ENCODE measurements at places on chromosomes 6 and 20.

- peak; percentile 16 for DNase-seq
Observed at GRCh38 chr20:16279320-16279719, 293.9 kb downstream of the KIF16B start.

- no peak for DNase-seq
Observed at GRCh38 chr6:43127877-43128276, 43.2 kb upstream of the SRF start.

DNA sequence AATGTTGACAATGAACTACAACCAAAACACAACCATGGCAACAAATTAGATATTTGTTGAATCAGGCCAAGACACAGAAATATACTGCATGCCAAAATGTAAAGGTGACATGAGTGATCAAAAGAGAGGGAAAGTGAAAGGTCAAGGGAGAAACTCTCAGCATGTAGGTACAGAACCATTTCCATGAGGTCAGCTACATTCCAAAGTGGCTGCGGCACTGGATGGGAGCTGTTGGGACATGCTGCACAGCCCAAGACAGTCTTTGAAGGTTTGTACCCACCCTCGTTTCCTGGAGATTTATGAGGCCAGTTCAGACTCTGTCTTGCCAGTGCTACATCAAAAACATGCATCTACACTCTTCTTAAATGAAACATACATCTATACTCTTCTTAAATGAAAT is 579.9 kb downstream of the BMP2 start:
- no peak for DNase-seq

DNA sequence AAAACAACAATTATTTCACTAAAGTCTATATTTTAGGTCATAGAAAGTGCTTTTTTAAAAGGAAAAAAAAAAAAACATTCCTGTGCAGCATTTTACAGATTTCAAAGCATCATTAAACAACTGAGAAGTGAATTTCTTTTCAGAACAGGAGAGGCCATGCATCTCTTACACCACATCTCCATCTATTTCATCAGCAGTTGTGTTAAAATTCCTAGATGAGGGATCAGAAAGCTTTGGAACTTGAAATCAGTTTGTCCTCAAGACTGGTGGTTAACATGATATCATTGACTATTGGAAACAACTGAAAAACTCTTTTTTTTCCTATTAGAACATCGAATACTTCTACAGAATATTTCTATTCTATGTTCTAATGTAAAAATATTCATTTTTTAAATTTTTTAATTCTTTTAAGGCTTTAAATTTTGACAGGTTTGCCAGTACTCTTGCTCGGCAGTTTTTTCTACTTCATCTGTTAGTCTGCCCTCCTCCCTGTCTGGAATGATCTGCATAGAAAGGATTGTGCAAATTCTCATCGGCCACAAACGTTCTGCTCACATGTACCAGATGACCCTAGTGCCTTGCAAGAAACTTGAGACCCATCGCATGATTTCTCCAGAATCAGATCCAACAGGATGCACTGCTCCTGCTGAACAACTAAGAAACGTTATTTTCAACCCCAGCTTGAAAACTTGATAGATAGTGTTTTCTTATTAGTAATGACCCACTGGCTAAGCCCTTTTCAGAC is 411.0 kb upstream of the AGPAT4 start:
- DNase-seq: no peak

DNA sequence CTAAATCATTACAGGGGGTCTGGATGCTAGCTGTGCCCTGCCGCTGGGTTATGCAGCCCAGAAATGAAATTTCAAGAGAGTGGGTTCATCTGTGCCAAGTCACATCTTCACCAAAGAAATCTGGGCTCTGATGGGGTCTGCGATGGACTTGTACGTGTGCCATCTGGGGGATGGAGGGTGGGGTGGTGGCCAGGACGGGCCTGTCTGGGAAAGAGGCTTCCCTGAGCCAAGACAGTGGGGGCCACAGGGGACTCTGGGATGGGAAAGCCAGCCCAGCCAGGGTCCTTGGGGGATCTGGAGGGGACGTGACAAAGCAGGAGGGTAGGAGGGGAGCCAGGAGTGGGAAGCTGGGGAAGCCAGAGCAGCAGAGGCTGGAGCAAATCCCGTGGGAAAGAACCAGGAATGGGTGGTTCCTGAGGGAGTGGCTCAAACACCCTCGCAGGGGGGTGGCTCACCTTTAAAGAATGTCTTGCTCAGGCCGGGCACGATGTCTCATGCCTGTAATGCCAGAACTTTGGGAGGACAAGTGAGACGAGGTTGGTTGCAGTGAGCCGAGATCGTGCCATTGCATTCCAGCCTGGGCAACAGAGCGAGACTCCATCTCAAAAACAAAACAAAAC is 36.3 kb upstream of the SULF2 start:
- no peak for DNase-seq

- no peak for DNase-seq
Observed at GRCh38 chr20:62662422-62662821, 20.1 kb downstream of the SLCO4A1 start.
